NCI-H460 (cell line): ENCODE measurements at places on chromosomes 2 and 18.

DNA sequence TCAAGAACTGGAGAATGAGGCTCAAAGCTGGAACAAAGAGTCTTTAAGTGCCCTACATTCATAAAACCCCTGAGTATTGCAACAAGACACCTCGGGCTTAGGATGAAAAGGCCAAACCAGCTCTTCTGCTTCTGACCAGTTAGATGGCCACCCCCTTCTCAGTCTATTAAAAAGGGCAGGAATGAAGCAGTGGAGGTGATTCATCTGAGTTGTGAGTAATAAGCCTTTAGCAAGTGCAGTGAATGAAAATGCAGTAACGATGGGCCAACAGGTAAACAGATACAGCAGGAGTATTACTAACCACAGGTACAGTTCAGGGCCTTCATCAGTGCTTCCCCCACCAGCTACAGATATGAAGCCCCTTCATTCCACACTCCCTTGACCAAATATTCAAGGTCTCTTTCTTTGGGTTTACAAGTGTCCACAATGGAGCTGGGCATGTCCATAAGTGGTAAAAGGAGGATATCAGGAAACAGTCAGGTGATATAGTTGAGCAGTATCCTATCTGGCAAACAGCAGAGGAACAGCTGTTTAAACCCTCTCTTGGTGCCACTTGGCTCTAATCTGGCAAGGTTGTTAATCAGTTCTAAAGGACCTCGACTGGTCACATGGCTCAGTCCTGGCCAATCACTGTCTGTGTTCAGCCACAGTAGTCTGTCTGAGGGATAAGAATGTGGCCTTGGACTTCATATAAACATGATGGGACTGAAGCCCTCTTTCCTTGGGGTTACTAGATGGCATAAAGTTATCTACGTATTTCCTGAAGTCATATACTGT lies 17.8 kb downstream of the SERPINB13 start:
- DNase-seq: no peak

DNA sequence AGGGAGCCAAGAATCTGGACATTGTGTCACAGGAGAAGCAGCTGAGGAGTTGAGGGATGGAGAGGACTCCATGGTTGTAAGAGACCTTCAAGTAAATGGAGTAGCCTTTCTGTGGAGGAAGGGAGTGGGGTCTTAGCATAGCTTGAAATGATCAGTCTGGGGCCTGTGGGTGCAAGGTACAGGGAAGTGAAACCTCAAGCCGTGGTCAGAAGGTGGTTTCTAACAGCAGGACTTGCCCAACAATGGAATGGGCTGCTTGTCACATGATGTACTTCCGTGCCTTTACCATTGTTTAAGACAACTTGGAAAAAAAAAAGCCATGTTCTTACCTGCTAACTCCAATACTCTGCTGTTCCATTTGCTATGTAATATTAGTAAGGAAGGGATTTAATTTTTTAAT lies 140.7 kb downstream of the LDLRAD4 start:
- no peak for DNase-seq

DNA sequence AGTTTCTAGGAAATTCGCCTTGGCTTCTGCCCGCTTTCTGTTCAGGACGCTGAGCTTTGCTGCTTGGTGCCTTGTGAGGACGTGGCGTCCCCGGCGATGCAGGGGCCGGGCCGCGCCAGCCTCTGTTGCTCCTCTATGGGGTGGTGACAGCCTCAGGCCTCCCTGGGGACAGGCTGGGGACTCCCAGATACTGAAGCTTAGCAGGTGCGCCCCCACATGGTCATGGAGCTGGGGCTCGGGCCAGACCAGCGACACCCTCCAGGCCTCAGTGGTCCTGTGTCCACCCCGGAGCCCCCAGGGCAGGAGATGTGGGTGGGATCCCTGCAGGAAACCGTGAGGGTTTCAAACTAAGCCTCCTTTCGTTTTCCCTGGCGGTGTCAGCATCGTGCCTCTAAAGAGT lies 29.2 kb downstream of the KCNG2 start:
- no peak for DNase-seq

- DNase-seq: no peak
Observed at GRCh38 chr2:12828980-12829379, 112.2 kb downstream of the TRIB2 start.

- peak; percentile 21 for DNase-seq
Observed at GRCh38 chr2:132669908-132670495, at the start of gene LYPD1. LYPD1 (minus strand) TSS chr2:132670205; CDS start chr2:132669932, 273 bp downstream.

- DNase-seq: peak; percentile 72
Observed at GRCh38 chr18:8140841-8141501, 468.3 kb upstream of the RAB12 start.

DNA sequence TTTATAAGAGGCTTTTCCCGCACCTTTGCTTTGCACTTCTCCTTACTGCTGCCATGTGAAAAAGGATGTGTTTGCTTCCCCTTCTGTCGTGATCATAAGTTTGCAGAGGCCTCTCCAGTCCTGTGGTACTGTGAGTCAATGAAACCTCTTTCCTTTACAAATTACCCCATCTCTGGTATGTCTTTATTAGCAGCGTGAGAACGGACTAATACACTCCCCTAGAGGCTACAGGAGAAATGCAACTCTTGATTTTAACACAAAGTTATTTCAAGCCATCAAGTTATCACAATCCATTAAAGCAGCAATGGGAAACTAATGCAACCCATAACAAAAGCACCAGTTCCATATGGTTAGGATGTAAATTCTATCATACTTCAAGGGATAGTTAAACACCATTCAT lies 1378.8 kb upstream of the DDX18 start:
- DNase-seq: no peak

DNA sequence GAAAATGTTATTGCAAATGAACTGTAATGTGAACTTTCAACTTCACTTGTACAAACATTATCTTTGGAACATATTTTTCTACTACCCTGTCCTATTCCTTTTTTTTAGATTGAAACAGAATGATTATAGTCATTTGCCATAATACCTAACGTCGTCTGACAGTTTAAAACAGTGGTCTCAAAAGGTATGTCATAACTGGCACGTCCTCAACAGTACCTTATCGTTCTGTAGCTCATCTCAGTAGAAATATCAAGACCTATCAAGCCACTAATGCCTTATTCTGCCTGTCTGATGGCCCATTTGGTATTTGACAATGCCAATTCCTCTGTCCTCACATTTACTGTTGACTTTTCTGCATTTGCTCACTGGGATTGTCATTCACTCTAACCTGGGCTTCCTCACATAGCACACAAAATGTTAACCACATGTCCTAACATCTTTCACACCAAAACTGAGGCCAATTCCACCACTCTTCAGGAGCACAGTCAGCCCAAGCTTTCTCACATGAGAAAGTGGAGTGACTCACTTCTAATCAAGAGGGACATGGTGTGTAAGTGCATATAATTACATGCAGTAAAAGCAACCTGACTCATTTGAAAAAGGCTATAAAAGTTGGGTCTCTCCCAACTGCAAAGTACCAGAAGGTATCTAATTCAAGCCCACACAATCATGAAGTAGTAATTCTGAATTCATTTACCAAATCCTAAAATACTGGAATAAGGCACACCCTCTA lies 34.8 kb downstream of the DNER start:
- no peak for DNase-seq

DNA sequence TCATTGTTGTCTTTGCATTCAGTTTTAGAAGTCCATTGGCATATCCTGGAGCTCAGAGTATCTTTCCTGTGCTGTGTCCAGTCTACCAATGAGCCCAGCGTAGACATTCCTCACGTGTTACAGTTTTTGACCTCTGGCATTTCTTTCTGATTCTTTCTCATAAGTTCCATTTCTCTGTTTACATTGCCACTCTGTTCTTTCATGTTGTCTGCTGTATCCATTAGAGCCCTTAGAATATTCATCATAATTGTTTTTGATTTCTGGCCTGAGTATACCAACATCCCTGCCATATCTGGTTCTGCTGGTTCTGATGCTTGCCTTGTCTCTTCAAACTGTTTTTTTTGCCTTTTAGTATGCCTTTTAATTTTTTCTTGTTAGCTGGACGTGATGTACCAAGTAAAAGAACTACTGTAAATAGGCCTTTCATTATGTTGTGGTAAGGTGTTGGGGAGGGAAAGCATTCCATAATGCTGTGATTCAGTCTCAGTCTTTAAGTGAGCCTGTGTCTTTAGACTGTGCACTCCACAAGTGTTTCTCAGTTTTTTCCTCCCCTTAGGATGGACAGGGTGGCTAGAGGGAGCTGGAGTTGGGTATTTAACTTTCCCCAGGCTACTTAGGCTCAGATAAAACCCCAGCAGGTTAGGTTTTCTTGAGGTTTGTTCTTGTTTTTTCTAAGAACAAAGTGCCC lies 35.6 kb downstream of the CEP192 start:
- no peak for DNase-seq

GRCh38 chr2:157106950-157107349 lies 150.6 kb upstream of the GALNT5 start:
- DNase-seq: no peak

DNA sequence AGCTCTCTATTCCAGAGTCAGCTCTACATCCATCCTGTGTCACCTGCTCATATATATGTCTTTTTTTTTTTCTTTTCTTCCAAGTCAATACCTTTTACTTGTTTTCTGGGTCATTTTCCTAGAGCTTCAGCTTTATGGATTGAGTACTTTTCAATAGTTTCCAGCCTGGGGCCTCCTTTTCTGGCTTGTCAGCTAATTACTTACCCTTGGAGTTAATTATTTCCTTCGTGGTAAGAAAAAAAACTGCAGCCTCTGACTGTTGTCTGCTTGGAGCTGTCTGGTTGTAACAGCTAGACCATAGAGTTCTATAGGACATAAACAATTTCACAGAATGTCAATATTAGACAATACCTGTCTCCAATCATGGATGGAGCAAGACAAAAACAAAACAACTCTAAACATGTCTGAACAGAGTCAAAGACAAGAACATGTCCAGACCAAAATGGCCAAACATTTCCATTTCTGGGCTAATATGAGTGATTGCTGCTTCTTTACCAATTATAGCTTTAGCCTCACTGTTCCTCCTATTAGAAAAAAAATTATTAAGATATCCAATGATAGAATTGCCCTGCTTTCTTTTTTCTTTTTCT lies 643.1 kb downstream of the SLC4A3 start:
- DNase-seq: no peak

- no peak for DNase-seq
Observed at GRCh38 chr2:24914713-24915112, 5.3 kb downstream of the ADCY3 start.

DNA sequence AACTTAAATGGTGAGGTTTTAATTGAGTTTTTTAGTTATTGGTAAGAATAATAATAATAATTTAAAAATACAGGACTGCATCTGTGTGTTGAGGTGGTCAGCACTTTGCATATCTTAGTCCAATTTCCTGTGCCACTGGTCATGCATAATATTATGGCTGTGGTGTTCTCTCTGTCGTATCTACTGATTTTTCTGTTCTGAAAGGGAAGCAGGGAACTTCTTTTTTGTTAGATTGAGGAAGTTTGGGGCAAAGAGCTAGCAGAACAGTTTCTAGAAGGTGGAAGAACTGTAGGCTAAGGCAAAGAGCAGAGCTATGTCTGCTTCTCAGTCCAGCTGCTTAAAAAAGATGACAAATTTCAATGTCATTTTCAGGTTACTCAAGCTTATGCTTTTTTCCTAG lies 74.3 kb downstream of the XRCC5 start:
- no peak for DNase-seq

- no peak for DNase-seq
Observed at GRCh38 chr2:229732897-229733296, 18.5 kb upstream of the DNER start.

DNA sequence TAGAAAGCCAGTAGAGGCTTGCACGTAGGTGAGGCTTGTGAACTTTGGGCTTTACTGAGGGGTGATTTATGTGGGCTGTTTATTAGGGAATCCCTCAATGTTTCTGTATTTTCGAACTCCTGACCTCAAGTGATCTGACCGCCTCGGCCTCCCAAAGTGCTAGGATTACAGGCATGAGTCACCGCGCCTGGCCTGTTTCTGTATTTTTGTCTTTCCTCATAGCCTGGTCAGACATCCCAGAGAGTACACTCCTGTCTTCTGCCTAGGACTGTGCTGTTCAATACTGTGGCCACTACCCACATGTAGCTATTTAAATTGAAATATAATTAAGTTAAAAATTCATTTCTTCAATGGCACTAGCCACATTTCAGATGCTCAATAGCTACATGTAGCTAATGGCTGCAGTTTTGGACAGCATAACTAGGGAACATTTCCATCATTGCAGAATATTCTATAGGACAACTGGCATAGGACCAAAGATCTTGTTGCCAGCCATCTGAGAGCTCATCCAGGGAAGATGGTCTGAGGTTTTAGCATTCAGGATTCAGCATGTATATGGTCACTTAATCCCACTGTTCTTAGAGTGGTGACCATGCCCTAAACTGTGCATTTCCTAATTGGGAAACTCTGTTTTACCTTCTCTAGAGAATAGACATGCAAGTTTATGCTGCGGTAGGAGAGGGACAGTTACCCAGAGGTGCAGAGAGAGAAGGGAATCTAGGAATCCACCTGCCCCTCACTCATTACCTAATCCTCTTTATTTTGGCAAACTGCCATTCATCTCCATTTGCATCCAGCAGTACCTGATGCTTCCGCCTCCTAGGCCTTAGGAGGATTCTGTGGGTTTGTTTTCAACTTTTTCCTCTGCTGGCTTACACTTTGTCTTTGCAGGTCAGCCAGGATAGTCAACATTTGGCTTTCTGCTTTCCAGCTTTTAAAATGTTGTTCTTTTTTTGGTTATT lies 64.4 kb downstream of the LCLAT1 start:
- no peak for DNase-seq

DNA sequence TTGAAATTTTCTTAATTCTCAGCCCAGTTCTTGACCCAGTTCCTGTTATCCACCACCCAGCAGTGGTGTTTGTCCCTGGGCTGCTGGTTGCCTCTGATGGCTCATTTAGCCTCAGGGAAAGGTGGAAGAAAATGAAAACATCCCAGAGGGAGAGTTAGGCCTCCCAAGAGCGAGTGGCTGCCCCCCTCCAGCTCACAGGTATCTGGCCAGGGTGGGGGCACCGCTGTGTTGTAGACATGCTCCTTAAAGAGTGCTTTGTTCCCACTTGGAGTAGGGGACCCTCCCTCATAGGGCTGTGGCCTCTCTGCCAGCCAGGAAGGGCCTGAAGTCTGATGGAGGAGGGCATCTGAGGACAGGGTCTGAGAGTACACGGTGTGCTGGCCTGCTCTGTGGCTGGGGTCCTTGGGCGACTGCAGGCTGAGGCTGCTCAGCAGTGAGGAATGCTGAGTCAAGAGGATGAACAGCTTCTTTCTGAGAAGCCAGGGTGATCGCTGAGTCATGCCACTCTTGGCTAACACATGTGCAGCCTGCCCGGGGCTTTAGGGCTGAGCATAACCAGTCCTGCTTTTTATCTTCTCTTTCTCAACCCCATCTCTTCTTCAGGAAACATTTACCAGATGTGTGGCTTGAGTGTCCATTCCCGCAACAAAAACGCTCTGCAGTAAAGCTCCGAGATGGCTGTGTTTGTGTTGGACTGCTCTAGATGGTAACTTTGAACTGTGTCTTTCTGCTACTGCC lies 72.3 kb downstream of the IL1R2 start:
- peak; percentile 90 for DNase-seq

GRCh38 chr18:8741117-8741516 lies 35.8 kb downstream of the MTCL1 start:
- DNase-seq: no peak

- no peak for DNase-seq
Observed at GRCh38 chr2:237915576-237915975, 51.2 kb upstream of the UBE2F start.

- DNase-seq: no peak
Observed at GRCh38 chr2:98773169-98773568, 42.2 kb upstream of the MGAT4A start.

- DNase-seq: no peak
Observed at GRCh38 chr2:206112846-206113547, 27.0 kb upstream of the INO80D start.

- DNase-seq: no peak
Observed at GRCh38 chr18:2082676-2083075, 488.6 kb downstream of the METTL4 start.

- DNase-seq: no peak
Observed at GRCh38 chr18:41936471-41937134, 18.4 kb upstream of the PIK3C3 start.

GRCh38 chr2:106085181-106085940 lies 108.7 kb downstream of the UXS1 start:
- DNase-seq: peak; percentile 21
